H1 (cell line): ENCODE measurements at places on chromosomes 5 and 9. TPM values are rescaled to one million over a fixed set of nuclear protein-coding genes. Genes with fewer than 3 reads are reported as not detected.
A peak's percentile ranks its signal among the peaks of the same experiment; 100 is the strongest.

SOWAHA gene
- 0.09 and 0.10 TPM in 2 replicates for total RNA-seq

CDC25C gene
- total RNA-seq: 20.8 and 23.2 TPM in 2 replicates

- no peak for DNase-seq
- no peak overlapping the region for H3K4me3 ChIP-seq
- H3K27ac ChIP-seq: no peak overlapping the region
- H3K27me3 ChIP-seq: no peaks in the 10 kb centered on the region
- no peaks in the 10 kb centered on the region for H3K36me3 ChIP-seq
These were observed 117.2 kb downstream of the BNC2 start for GRCh38 chr9:16753256-16753655.

- peak overlapping the region; percentile 90 for H3K4me3 ChIP-seq
- no peaks in the 10 kb centered on the region for H3K36me3 ChIP-seq
- DNase-seq: peak; percentile 90
- no peaks in the 10 kb centered on the region for H3K27me3 ChIP-seq
- H3K27ac ChIP-seq: peak overlapping the region; percentile 94
These were observed 718 bp upstream of the DENND4C start for GRCh38 chr9:19229595-19230354.

DNA sequence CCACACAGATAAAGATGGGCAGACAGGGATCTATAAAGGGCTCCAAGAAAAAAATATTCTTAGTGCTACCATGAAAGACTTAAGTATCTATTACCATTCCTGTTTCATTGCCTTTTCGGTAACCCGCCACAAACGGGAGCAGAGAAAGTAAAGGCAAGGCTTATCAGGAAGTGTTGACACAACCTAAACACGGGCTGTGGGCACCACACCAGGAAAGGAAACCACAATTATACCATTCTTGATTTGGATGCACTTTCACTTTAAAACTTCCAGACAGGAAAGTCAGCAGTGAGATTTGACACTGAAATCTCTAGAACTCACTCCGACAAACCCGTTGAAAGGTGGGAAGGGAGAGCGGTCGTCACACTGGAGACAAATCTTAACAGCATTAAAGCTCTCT is 6.5 kb downstream of the TLE1 start:
- H3K27me3 ChIP-seq: no peaks in the 10 kb centered on the region
- DNase-seq: no peak
- H3K4me1 ChIP-seq: peaks cover 2% of the 10 kb centered on the region; the same call in 1 of the 2 replicates
- no peak overlapping the region for H3K27ac ChIP-seq

DNA sequence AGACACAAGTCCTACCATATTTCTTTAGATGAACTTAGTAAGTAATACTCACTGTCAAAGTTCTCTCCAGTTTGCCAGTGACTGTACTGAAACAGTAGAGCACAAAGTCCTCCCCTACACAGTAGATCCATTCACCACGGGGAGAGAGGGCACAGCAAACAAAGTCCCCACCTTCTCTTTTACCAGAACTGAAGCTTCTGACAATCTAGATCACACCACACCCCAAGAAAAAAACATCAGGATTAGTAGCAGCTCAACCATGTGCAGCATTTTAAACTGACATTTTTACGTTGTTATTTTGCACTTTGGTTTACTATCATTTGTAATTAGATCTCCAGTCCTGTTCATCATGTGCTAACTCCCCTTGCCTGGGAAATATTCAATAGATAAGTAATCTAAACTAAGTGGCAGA is 23.0 kb downstream of the DNAJA1 start:
- H3K4me1 ChIP-seq: peaks cover 5% of the 10 kb centered on the region
- peaks cover 34% of the 10 kb centered on the region for H3K36me3 ChIP-seq
- no peak for DNase-seq
- no peaks in the 10 kb centered on the region for H3K27me3 ChIP-seq
- H3K27ac ChIP-seq: no peak overlapping the region

- H3K27me3 ChIP-seq: no peaks in the 10 kb centered on the region
- no peaks in the 10 kb centered on the region for H3K36me3 ChIP-seq
- no peaks in the 10 kb centered on the region for H3K4me1 ChIP-seq
- DNase-seq: no peak
- H3K27ac ChIP-seq: no peak overlapping the region
These were observed 23.8 kb upstream of the ZNF622 start for GRCh38 chr5:16489322-16489791.

- H3K36me3 ChIP-seq: no peaks in the 10 kb centered on the region
- no peak overlapping the region for H3K4me3 ChIP-seq
These were observed 154.8 kb upstream of the KLF9 start for GRCh38 chr9:70569070-70569772.

- H3K27me3 ChIP-seq: no peaks in the 10 kb centered on the region
- no peak overlapping the region for H3K27ac ChIP-seq
- H3K4me3 ChIP-seq: no peak overlapping the region
- DNase-seq: no peak
- H3K36me3 ChIP-seq: no peaks in the 10 kb centered on the region
- H3K4me1 ChIP-seq: no peaks in the 10 kb centered on the region
These were observed 23.4 kb downstream of the PROP1 start for GRCh38 chr5:177972613-177973012.

DNA sequence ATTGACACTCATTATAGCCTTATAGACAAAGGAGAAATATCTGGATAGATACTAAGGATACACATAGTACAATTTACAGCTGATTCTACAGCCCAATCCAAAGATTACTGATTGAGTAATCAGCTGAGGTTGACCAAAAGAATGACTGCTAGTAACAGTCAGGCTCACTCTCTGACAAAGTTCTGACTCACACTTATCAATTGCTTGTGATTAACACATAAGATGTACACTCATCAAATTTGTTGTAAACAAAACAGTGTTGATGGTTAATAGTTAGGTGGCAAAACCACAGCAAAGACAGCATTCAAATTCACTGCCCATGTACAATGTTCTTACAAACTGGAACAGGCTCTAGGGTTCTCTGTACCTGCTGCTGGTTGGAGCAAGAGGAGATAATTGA is 422.7 kb downstream of the TLE1 start:
- H3K36me3 ChIP-seq: no peaks in the 10 kb centered on the region
- DNase-seq: no peak
- no peaks in the 10 kb centered on the region for H3K4me1 ChIP-seq
- H3K27ac ChIP-seq: no peak overlapping the region

GRCh38 chr5:29795096-29795652 is 1398.3 kb upstream of the CDH6 start:
- no peaks in the 10 kb centered on the region for H3K27me3 ChIP-seq
- peaks cover 4% of the 10 kb centered on the region for H3K4me1 ChIP-seq
